AG08395 (cell line): ENCODE measurements at places on chromosomes 4 and X.

GRCh38 chr4:186416451-186417060 is 138.8 kb downstream of the MTNR1A start:
- no peak for DNase-seq

DNA sequence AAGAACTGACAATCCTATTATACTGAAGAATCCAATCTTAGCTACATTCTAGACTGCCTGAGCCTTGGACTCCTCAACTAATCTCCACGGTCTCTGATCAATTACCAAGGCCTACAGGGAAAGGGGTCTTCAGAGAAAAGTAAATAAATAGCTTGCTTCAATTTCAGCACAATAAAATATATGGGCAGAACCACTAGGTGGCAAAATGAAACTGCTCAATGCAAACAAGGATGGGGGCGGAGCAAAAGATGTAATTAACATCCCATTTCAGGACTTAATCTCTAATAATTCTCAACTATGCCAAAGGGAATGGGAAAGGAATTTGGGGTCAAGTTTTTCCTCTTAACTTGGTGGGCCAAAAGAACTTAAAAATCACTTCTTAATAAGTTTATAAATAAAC is 78.4 kb upstream of the MAP3K15 start:
- peak; percentile 35 for DNase-seq

GRCh38 chrX:49067285-49068120 is 6.3 kb downstream of the PRAF2 start:
- no peak for DNase-seq

DNA sequence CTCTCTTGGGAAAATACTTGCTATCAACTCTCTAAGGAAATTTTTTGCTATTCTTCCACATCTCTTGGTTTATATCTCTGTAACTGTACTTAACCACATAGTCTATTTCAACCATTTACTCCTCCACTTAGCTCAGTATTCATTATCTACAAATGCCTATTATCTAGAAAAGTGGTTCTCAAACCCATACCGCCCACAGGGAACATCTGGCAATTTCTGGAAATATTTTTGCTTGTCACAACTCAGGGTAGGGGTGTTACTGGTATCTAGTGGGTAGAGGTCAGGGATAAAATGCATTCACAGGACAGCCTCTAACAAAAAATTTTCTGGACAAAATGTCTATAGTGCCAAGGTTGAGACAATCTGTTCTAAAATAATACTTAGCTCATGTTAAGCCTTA is 14.4 kb downstream of the ATRX start:
- DNase-seq = no peak

DNA sequence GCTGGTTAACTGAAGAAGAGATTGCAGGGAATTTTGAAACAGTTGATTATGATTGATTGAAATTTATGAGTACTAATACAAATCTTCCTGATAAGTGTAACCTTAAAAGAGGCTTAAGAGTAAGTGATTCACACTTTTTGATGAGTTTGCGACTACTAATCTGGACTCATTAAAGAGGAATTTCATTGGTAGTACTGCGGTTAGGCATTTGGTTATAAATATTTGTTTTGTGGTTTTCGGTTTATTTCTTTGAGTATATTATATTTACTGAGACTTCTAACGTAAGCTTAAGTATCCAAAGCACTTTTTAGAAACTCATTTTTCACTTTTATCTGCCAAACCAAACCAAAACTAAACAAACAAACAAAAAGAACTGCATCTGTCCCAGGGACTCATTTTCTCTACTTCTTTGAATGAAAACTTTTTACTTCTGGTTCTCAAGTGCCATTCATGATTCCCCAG is 20.7 kb downstream of the SLIT2 start:
- no peak for DNase-seq

GRCh38 chrX:117538178-117539089 is 578.2 kb downstream of the KLHL13 start:
- DNase-seq = no peak

DNA sequence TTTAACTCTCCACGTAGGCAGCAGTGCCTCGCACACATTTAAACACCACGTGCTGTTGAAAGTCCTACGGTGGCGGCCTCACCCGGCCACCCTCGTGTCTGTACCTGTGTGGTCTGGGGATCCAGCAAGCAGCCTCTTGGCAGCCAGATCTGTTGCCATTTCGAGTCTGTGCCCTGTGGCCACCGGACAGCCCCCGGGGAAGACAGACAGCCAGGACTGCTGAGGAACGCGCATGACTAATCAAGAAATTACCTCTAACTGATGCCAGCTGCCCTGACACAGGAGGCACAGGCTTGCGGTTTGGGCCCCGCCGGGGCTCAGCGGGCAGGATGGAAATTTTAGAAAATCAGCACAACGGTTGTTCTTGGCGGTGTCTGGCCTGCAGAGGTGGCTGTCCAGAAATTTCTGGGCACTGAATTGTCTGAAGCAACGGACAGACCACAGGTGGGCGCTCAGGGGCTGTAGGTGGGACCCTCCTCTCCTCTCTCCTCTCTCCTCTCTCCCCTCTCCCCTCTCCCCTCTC is 15.6 kb upstream of the ASMTL start:
- DNase-seq = peak; percentile 51

DNA sequence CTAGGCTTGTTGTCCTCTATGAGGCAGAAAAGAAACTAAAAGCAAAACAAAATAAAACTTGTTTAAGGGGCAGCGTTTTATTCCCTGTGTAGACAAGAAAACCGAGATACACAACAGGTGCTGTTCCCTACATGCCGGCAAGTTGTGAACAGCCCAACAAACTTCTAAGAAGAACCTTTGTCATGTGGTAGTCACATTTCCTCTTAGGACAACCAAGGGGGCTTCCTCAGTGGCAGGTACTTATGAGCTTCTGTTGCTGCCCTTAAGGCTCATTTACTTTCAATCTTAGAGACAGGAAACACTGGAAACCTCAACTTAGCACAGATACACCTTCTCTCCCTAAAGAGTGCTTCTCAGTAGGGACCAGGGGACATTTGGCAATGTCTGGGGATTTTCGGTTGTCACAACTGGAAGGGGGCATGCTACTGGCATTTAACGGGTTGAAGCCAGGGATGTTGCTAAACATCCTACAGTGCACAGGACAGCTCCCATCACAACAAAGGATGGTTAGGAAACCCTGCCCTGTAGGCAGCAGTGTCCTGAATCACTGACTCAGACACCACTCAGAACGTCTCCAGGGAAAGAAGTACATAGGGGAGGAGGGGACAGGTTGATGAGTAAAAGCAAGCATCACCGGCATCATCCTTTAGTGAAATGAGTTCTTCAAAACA is 111.0 kb downstream of the ASB9 start:
- DNase-seq = peak; percentile 6

- no peak for DNase-seq
Observed at GRCh38 chr4:169070895-169071218, 60.8 kb upstream of the CBR4 start.

GRCh38 chr4:37685161-37685822 is 884 bp downstream of the RELL1 start:
- peak; percentile 45 for DNase-seq

DNA sequence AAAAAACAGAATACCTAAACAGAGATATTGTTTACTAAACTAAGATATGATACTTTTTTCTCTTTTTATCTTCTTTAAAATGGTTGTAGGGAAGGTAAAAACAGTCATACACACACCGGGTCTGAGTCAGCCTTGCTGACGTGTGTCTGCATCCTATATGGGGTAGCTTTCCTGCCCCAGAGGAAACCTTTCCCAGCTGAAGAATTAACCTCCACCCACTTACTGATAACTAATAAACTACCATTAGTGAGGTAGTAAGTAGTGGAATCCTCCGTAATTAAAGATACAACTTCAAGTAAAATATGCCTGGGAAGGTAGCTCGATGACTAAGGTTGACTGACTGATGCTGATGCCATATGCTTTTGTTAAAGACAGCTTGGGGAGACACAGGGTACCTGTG is 312.2 kb downstream of the DCTD start:
- DNase-seq = no peak

GRCh38 chr4:173056710-173057109 is 111.9 kb upstream of the GALNT7 start:
- DNase-seq = no peak

DNA sequence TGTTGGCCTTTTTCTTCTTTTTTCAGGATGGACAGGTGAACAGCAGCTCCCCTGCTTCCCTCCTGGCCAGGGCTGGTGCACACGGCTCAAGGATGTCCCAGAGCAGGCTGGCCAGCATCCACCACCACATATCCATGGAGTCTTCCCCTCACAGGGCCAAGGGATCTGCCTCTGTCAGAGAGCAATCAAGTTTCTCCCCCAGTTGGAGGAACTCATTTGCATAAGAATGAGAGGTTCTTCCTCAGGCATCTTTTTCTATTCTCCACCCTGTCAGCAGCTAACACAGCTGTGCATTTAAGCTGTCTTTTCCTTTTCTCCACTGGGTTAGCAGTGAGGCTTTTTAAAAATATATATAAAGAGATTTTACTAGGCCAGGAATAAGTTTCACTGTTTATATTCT is 143.8 kb downstream of the ANAPC10 start:
- DNase-seq = no peak

- no peak for DNase-seq
Observed at GRCh38 chr4:168835880-168836454, 174.1 kb downstream of the CBR4 start.

DNA sequence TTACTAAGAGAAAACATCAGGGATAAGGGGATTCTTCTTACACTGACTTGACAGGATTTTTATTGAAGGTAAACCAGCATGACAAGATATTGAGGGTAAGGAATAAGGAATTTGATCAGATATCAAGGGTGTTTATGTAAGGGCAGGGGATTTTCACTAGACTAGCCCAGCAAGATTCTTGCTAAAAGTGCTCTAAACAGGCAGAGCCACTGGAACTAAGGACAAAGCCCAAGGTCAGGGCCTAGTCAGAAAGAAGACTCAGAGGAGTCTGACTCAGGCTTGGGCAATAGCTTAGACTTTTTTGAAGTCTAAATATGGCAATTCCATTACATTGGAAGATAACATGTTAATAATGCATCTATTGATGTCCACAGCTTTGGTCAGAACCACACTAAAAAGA is 6.5 kb upstream of the GLRA3 start:
- no peak for DNase-seq

- no peak for DNase-seq
Observed at GRCh38 chr4:124941267-124941666, 228.7 kb upstream of the ANKRD50 start.

DNA sequence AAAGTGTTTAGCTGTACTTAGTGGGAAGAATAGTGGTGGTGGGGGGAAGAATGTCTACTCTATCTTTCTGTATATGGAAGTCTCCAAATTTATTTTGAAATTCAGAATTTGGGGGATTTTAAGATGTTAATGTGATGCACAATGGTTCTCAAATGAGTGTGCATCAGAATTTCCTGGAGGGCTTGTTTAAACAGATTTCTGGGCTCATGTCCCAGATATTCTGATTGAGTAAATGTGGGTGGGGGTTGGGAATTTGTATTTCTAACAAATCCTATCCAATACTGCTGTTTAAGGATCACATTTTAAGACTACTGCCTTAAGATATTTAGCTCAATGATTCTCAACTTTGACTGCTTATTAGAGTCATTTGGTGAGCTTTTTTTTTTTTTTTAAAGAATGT is 15.1 kb upstream of the INTS6L start:
- no peak for DNase-seq

DNA sequence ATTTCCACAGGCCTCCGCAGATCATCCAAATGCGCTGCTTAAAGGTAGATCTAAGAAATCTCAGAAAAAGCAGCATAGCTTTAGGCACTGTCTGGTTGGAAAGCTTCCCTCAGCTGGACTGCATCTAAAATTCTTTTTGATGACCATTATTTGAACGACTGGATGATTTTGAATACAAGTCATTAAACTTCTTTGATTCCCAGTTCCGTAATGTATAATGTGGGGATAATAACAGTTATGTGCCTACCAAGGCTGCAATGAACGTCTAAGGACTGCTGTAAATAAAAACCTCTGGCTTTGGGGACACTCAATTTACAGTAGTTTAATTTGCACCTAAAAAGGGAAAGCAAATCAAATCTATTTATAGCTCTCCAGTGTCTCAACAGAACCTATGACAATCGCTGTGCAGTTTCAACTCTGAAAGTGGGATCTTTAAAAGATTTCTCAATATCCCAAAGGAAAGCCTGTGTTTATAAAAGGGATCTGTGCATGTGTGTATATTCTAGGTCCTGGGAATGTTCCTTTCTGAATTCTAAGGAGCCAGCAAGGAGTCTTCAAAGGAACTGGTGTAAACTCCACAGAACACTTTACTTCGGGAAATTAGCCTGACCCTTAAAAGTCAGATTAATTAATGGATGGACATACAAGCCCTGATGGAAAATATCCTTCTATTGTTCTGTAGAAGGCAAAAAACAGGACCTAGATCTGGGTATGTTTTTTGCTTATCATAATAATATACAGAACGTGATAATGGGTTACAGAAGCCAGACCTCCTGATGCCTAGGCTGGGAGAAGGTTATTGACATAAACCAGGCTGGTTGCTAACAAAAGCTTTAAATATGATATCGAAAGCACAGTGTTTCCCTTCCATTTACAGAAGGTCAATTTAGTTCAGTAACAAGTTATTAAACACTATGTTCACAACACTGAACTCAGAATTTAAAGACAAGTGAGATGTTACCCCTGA is 53.4 kb downstream of the AFAP1 start:
- no peak for DNase-seq

- DNase-seq = peak; percentile 43
Observed at GRCh38 chr4:138562544-138562991, 320.4 kb upstream of the SLC7A11 start.

- peak; percentile 46 for DNase-seq
Observed at GRCh38 chrX:47502316-47503125, 19.5 kb upstream of the ZNF41 start.

DNA sequence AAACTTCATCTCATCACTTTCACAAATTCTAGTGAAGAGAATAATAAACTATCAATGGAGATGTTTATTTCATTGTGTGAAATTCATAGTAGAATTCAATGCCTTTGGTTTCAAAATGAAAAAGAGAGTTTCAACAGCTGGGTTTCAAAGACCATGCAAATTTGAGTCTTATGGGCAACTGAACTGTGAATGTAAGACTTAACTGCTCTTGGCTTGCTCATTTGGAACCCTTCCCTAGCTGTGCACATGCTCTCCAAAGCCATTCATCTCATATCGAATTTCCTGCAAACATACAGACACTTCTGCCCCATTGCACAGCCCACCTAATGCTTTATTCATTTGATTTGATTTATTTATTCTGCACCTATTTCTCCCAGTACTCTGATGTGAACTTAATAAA is 154.5 kb downstream of the GRXCR1 start:
- no peak for DNase-seq

GRCh38 chrX:104427073-104427472 is 138.9 kb upstream of the IL1RAPL2 start:
- no peak for DNase-seq

GRCh38 chrX:100720301-100720700 is 11.6 kb downstream of the SYTL4 start:
- no peak for DNase-seq

DNA sequence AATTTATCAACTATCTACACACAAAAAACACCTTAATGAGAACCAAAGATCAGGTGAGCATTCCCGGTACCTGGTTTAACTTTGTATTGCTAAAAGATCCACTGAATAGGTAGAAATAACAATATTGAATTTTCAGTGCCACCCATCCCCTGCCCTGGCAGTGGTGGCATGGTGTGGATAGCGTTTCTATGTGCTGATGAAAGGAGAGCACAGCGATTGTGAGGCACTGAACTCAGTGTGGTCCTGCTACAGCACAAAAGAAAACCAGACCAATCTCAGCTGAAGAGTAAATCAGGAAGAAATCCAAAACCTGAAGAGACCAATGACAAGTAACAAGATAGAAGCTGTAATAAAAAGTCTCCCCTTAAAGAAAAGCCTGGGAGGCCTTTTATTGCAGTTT is 984.6 kb upstream of the AGA start:
- DNase-seq = no peak

GRCh38 chr4:115865736-115866135 is 752.3 kb upstream of the NDST4 start:
- no peak for DNase-seq

GRCh38 chr4:8503801-8504200 is 63.2 kb downstream of the TRMT44 start:
- DNase-seq = no peak
